ENCODE measurements at places on chromosomes 3 and 15. TPM values are rescaled to one million over a fixed set of nuclear protein-coding genes. Genes with fewer than 3 reads are reported as not detected.
A peak's percentile ranks its signal among the peaks of the same experiment; 100 is the strongest.

DNA sequence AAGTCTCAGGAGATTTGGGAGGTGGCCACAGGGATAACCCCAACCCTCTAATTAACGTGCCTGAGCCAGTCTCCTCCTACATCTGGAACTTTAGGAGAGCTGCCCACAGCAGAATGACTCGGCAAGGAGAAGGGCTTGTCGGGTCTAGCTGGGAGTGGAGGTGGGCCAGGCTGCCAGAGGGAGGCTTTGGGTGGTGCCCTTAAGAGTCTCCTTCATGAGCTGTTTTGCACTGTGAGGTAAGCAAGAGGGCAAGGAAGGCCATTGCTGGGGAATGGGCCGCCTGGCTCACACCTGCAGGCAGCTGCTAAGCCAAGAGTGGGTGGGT is 3.6 kb upstream of the TNK2 start:
- no peak for DNase-seq
- H3K4me3 ChIP-seq: peak overlapping the region; percentile 57
- H3K36me3 ChIP-seq: peaks cover 3% of the 10 kb centered on the region
- peaks cover 18% of the 10 kb centered on the region for H3K4me1 ChIP-seq
- peaks cover 19% of the 10 kb centered on the region for H3K27me3 ChIP-seq
- peak overlapping the region; percentile 74 for H3K27ac ChIP-seq

- no peak for DNase-seq
- peaks cover 21% of the 10 kb centered on the region for H3K4me1 ChIP-seq
- peaks cover 5% of the 10 kb centered on the region for H3K27me3 ChIP-seq
- H3K27ac ChIP-seq: no peak overlapping the region
- H3K4me3 ChIP-seq: no peak overlapping the region
Measured at GRCh38 chr3:14340960-14341708, 61.3 kb upstream of the SLC6A6 start.

- DNase-seq: no peak
- peaks cover 32% of the 10 kb centered on the region for H3K36me3 ChIP-seq
- H3K4me3 ChIP-seq: no peak overlapping the region
Measured at GRCh38 chr15:88535100-88535499, 11.4 kb downstream of the DET1 start.

GRCh38 chr15:47473832-47474231 is 243.5 kb upstream of the SEMA6D start:
- no peak overlapping the region for H3K27ac ChIP-seq
- no peak for DNase-seq
- no peaks in the 10 kb centered on the region for H3K27me3 ChIP-seq
- H3K4me3 ChIP-seq: no peak overlapping the region

- no peaks in the 10 kb centered on the region for H3K27me3 ChIP-seq
- H3K27ac ChIP-seq: no peak overlapping the region
- H3K4me3 ChIP-seq: no peak overlapping the region
Measured at GRCh38 chr15:76298986-76299385, 12.3 kb downstream of the ETFA start.

- H3K4me3 ChIP-seq: no peak overlapping the region
- H3K27ac ChIP-seq: no peak overlapping the region
- no peaks in the 10 kb centered on the region for H3K27me3 ChIP-seq
- no peaks in the 10 kb centered on the region for H3K4me1 ChIP-seq
Measured at GRCh38 chr3:4672725-4673275, 179.7 kb downstream of the ITPR1 start.

DNA sequence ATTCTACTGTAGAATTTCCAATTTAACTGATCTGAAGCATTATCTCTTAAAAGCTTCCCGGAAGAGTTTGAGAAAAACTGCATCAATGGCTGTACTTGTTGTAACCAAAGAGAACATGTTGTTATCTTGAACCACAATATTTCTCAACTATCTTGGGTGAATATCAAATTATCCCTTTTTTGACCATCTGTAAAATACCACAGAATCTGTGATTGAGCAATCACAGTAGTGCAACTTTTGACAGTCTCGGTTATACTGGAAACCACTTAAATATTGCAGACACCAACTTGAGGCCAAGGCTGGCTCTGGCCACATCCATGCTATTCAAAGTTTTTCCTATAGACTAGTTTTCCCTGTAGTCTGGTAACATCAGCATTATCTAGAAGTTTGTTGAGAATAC is 842.8 kb upstream of the EPHA6 start:
- DNase-seq: no peak
- H3K4me1 ChIP-seq: no peaks in the 10 kb centered on the region
- H3K4me3 ChIP-seq: no peak overlapping the region

DNA sequence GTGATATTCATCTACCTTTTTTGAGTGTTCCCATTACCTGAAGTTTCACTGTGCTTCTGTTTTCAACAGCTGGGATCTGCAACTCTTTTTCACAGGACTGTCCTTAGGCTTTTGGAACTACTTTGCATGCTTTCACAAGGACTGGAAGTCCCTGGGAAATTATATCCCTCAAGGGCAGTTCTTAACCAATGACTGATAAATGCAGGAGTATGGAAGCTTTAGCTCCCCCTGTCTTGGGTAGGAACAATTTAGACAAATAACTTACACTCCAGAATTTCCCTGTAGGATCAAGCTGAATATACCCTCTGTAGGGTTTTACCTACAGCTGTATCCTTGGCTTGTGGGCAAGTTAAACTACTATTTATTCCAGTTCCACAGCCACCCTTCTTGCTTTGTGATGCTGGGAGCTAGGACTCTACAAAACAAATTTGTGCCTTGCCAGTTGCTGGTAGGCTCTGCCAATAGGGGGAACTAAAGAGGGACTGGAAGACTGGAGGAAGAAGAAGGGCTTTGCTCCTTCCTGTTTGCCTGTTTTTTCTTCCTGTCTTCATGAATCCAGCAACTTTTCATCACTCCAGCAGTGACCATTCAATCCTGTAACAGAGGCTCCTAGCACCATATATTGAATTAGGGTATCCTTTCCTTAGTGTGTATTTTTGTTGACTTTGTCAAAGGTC is 6.8 kb upstream of the ZNF280D start:
- H3K4me3 ChIP-seq: no peak overlapping the region
- no peaks in the 10 kb centered on the region for H3K27me3 ChIP-seq
- no peak for DNase-seq
- no peaks in the 10 kb centered on the region for H3K4me1 ChIP-seq
- no peaks in the 10 kb centered on the region for H3K36me3 ChIP-seq

- no peaks in the 10 kb centered on the region for H3K27me3 ChIP-seq
- no peak for DNase-seq
- H3K4me3 ChIP-seq: no peak overlapping the region
Measured at GRCh38 chr3:177236704-177237103, 39.4 kb upstream of the TBL1XR1 start.

DNA sequence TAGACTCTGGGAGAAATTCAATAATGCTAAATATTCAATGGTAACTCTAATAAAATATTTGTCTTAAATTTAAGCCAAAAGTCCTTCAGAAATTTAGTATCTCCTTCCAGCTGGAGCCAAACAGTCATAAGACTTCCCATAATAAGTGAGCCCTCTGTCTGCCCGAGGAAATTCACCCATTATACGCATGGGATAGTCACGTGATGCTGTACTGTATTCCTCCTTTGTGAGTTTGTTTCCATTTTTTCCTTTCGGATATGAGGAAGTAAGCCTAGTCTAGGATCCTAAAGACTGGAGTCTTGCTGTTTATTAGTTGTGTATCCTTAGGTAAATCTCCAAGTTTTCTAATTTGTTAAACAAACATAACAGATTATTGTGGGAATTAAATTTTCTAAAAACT is 110.4 kb upstream of the PLAAT1 start:
- H3K4me1 ChIP-seq: peaks cover 26% of the 10 kb centered on the region
- no peaks in the 10 kb centered on the region for H3K36me3 ChIP-seq
- no peak overlapping the region for H3K27ac ChIP-seq
- no peak overlapping the region for H3K4me3 ChIP-seq
- DNase-seq: no peak

- H3K4me1 ChIP-seq: peaks cover 27% of the 10 kb centered on the region
- peak overlapping the region; percentile 90 for H3K4me3 ChIP-seq
- H3K27ac ChIP-seq: peak overlapping the region; percentile 86
- no peak for DNase-seq
Measured at GRCh38 chr15:98648654-98649471, 524 bp downstream of the IGF1R start.

- no peaks in the 10 kb centered on the region for H3K27me3 ChIP-seq
- H3K36me3 ChIP-seq: no peaks in the 10 kb centered on the region
- peak overlapping the region; percentile 63 for H3K27ac ChIP-seq
- H3K4me1 ChIP-seq: peaks cover 17% of the 10 kb centered on the region
- DNase-seq: no peak
Measured at GRCh38 chr3:102078854-102079808, 229.8 kb downstream of the NFKBIZ start.

DNA sequence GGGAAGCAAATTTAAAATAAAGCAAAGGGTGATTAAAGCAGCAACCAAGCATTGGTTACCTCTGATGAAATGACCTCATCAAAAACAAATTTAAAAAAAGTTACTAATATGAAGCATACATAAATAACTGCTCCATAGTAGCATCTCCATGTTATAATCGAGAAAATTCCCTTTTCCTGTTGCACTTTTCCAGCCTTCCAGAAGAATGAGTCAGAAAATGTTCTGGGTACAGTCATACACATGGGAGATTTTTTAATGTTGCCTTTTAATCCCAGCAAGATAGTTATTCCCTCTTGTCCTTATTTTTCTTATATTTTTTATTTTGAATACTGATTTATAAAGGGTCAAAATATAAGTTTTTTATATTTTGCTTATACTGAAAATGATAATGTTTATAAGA is 2.6 kb upstream of the TMCO5A start:
- DNase-seq: no peak
- H3K27me3 ChIP-seq: no peaks in the 10 kb centered on the region
- H3K27ac ChIP-seq: no peak overlapping the region
- no peaks in the 10 kb centered on the region for H3K36me3 ChIP-seq
- H3K4me1 ChIP-seq: peaks cover 17% of the 10 kb centered on the region

GRCh38 chr3:73530022-73530396 is 94.7 kb downstream of the PDZRN3 start:
- H3K36me3 ChIP-seq: peaks cover 6% of the 10 kb centered on the region
- no peak overlapping the region for H3K4me3 ChIP-seq
- peaks cover 28% of the 10 kb centered on the region for H3K4me1 ChIP-seq
- no peak for DNase-seq
- H3K27ac ChIP-seq: no peak overlapping the region
- H3K27me3 ChIP-seq: peaks cover 4% of the 10 kb centered on the region

- H3K4me1 ChIP-seq: peaks cover 16% of the 10 kb centered on the region
- no peaks in the 10 kb centered on the region for H3K36me3 ChIP-seq
- no peaks in the 10 kb centered on the region for H3K27me3 ChIP-seq
- no peak overlapping the region for H3K4me3 ChIP-seq
Measured at GRCh38 chr3:111081008-111081545, 9.5 kb downstream of the NECTIN3 start.

- no peak overlapping the region for H3K4me3 ChIP-seq
- H3K4me1 ChIP-seq: no peaks in the 10 kb centered on the region
- H3K27ac ChIP-seq: no peak overlapping the region
- H3K27me3 ChIP-seq: no peaks in the 10 kb centered on the region
- no peak for DNase-seq
- H3K36me3 ChIP-seq: no peaks in the 10 kb centered on the region
Measured at GRCh38 chr3:29050155-29050554, 230.7 kb upstream of the RBMS3 start.

GRCh38 chr3:73559749-73560148 is 65.0 kb downstream of the PDZRN3 start:
- no peaks in the 10 kb centered on the region for H3K36me3 ChIP-seq
- DNase-seq: no peak
- no peaks in the 10 kb centered on the region for H3K27me3 ChIP-seq

DNA sequence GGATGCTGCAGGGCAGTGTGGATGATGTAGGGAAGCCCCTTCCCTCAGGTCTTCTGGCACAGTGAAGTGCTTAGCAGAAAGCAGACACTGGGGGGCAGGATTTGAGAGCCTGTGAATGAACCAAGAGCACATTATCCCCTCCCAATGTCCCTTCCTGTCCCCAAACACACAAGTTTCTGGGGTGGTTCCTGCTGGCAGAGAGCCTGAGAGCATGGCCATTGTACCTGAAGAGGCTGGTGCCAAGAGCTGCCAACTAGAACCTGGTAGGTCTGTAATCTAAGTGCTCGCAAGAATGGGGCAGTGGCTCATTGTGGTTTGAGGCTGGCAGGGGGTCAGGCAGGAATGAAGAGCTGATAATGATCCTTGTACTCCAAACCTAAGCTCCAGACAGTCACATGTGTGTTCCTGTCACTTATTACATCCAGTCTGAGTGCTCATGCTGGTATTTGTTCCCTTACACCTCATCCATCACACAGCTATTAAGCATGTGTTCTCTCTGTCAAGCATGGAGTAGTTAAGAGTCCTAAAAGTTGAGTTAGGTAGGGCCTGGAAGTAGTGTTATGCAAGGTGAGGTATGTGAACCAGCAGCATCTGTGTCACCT is 6.7 kb upstream of the CCR1 start:
- no peaks in the 10 kb centered on the region for H3K36me3 ChIP-seq
- no peaks in the 10 kb centered on the region for H3K4me1 ChIP-seq
- DNase-seq: no peak
- H3K27ac ChIP-seq: no peak overlapping the region
- H3K27me3 ChIP-seq: peaks cover 9% of the 10 kb centered on the region

GRCh38 chr3:52119826-52120225 is 34.4 kb downstream of the POC1A start:
- no peak for DNase-seq
- H3K27me3 ChIP-seq: no peaks in the 10 kb centered on the region
- no peak overlapping the region for H3K27ac ChIP-seq
- H3K36me3 ChIP-seq: peaks cover 5% of the 10 kb centered on the region

ZNF502 gene
- total RNA-seq: not detected

DISP2 gene
- total RNA-seq: 1.5 TPM

SMCO1 gene
- not detected for total RNA-seq

PP2D1 gene
- total RNA-seq: not detected

CILP gene
- total RNA-seq: 0.07 TPM

PATL2 gene
- total RNA-seq: 1.0 TPM

ARL6IP5 gene
- total RNA-seq: 38.5 TPM

Data from type B pancreatic cell (in vitro differentiated cells).